ENCODE measurements at places on chromosomes 6 and 20.
A peak's percentile ranks its signal among the peaks of the same experiment; 100 is the strongest.

GRCh38 chr6:169866668-169867521 is 115.5 kb downstream of the ERMARD start:
- no peak for DNase-seq

- no peak for DNase-seq
These were observed 2.3 kb upstream of the HELZ2 start for GRCh38 chr20:63576311-63576710.

DNA sequence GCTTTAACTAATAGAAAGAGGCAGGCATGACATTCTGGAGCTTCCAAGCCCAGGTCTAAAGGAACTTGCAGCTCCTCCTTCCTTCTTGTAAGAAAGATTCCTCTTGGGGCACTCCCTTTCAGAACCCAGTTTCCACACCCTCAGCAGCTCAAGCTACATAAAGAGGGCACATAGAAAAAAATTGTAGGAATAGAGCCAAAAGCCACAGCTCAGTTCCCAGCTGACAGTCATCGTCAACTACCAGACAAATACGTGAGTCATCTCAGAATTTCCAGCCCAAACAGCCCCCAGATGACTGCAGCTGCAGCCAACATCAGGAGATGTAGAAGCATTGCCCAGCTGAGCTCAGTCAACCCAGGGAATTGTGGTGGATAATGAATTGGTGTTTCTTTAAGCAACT is 349.8 kb upstream of the ARID1B start:
- peak; percentile 20 for DNase-seq

DNA sequence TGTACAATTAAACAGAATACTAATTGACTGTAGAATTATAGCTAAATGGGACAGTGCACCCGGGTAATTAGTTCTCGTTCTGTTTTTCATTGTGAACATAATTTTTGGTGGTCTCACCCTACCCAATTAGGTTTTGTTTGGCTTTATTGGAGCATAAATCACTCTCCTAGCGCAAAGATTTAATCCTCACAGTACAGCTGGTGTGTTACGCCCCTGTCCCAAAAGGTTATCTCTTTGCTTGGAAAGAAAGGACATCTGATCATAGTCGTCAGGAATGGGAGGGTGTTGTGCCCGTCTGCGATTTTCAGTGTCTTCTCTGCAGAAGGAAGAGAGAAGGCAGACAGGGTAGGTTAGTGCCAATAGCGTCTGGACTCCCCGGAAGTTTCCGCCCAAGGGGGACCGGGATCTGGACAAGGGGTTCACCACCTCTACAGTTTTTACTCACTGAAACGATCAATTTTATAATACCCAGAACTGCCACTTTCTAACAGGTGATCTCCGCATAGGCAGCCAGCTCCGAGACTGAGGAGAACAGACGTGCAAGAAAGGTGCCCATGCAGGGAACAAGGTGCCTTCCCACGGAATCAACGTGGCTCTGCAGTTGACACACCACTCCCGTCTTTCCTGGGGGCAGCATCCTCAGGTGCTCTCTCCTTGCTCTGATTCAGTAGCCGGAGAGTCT is 617.4 kb upstream of the CDH4 start:
- DNase-seq: no peak

GRCh38 chr6:77341058-77341986 is 122.0 kb downstream of the HTR1B start:
- no peak for DNase-seq

DNA sequence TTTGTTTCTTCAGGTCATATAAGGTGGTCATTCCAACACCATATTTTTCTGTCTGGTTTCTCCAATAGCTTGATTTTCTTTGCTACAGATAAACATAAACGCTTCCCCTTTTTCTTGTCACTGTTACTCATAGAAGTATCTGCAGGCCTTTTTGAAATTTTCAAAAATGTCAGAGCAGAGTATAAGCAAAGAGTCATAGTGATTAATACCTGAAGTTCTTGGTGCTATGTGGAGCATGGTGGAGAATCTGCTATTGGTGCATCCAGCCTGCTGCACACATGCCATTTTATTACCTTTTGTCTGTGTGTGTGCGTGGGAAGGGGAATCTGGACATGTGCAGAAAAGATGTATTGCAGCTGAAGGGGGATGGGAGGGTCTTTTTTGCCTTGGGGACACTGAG is 19.7 kb downstream of the STX11 start:
- no peak for DNase-seq

DNA sequence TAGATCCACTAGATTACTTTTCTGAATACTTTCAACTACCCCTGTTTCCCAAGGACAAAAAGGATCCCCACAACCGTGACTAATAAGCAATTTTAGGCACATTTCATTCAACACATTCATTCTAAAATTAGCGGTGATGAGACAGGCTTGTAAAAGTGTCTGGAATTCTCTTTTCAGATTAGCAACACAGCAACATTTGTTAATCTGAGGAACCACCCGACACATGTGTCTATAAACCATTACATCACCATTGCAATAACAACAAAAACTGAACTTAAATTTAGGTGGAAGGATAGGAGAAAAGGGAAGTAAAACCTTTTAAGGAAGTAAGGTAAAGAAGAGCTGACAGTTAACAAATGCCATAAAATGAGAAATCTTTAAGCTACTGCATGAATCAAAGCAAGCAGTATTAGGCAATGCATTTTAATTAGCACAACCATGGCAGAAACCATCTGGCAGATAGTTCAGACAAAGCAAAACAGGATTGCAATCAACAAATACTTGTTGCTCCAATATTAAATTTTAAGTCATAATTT is 49.1 kb downstream of the MAP3K7 start:
- DNase-seq: peak; percentile 24

DNA sequence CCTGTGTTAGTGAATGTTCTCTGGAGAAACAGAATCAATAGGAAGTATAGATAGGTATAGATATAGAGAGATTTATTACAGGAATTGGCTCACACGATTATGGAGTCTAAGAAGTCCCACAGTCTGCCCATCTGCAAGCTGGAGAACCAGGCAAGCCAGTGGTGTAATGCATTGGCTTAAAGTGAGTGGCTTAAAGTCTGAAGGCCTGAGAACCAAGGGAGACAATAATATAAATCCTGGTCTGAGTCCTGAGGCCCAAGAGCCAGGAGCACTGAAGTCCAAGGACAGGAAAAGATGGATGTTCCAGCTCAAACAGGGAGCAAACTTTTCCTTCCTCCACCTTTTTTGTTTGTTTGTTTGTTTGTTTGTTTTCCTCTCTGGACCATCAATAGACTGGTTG is 131.2 kb upstream of the LRFN2 start:
- DNase-seq: no peak

DNA sequence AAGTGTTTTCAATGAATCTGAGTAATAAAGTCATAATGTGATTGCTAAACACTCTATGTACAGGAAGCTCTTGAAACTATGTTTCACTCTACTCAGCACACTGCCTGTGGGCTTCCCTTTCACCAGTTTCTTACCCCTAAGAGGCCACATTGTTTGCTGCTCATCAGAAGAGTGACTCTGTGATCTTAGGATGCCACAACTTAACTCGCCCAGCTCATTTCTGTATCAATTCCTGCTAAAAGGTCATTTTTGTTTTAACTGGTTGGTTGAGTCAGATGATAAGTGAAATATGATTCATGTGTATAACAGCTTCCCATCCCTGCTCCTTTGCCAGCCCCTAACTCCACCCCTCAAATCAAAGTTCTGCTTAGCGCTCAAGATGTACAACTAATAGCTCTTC is 9.8 kb upstream of the NDUFAF4 start:
- DNase-seq: no peak

DNA sequence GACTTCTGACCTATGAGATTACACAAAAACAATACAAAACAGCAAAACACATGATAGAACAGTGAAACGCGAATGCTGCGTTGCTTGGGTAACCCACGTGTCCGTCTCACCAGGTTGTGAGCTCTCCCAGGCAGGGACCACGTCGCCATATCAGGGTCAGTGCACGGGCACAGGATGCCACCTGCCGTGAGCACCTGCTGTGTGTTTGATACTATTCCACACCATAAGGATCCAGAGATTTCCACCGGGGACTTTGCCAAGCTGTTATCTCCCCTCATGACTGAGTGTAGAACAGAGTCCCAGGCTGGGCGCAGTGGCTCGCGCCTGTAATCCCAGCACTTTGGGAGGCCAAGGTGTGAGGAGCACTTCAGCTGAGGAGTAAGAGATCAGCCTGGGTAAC is 288.0 kb downstream of the BMP7 start:
- DNase-seq: no peak

- no peak for DNase-seq
These were observed 41.9 kb downstream of the HBS1L start for GRCh38 chr6:135012764-135013163.

All from trophoblast cell (in vitro differentiated cells and primary cell).